NB4 (cell line): ENCODE measurements at places on chromosomes 2 and 18.

GRCh38 chr18:52216109-52216508 is 123.9 kb upstream of the DCC start:
- DNase-seq: no peak

DNA sequence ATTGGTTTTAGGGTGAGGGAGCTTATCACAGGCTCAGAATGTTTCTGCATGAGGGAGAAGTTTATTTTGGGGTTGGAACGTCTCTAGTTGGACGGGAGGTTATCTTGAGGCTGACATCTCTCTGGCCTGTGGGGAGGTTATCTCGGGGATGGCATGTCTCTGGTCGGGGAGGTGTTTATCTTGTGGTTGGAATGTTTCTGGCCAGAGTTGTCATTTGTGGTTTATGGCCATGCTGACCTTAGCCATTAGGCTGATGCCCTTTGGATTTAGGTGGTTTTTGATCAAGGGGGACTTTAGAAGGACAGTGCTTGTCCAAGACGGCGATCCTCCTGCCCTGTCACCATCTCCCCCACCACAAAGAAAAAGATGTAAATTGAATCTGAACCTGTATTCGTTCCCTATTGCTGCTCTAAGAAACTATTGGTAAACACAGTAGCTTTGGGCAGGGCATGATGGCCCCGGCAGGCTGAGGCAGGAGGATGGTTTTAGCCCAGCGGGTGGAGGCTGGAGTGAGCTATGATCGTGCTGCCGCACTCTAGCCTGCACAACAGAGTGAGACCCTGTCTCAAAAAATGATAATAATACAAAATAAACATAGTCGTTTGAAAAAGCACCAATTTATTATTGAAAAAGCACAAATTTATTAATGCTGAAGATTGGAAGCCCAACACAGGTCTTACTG is 17.8 kb upstream of the MPPE1 start:
- no peak for DNase-seq

DNA sequence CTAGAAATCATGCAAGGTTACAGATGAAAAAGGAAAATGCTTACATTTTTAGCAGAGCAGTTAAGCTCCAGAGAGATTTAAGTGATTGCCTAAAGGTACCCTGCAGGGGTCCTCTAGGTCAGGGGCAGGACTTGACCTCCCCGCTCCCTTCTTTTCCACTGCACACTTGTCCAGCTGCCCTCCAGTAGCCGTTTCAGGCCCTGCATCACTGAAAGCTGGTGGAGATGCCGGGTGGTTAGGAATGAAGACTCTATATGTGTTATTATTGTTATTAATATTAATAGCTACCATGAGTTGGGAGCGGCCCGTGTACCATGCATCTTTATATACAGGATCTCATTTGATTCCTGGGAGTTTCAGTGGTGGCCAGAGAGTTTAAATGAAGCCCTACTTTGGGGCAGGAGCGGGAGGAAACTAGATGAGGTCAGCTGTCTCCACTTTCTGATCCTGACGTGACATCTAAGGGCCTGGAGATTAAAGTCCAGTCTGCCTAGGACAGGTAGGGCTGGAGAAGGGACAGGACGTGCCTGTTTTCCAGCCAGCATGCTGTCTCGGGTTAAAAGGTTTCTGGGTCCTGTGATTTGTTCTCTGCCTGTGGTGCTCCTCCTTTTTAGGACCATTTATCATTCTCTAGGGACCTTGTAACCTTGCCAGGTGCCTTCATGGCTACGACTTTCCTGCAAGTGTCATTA is 2.1 kb downstream of the TMEM37 start:
- no peak for DNase-seq

DNA sequence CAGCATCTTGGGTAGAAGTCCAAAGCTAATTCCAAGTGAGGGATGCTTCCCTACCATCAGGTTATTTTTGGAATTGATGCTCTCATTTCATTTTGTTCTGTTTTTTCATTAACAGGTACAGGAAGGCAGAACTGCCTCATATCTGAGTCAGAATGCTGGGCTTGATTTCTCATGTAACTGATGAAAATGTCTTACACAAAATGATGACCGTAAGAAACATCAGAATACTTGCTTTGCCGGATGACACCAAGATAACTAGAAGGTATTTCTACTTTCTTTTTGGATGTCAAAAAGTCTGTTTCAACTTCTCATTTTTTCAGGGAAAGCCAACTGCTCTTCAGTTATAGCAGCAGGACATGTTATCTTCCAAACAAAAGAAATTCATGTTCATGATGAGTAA is 62.6 kb downstream of the ETAA1 start:
- no peak for DNase-seq

DNA sequence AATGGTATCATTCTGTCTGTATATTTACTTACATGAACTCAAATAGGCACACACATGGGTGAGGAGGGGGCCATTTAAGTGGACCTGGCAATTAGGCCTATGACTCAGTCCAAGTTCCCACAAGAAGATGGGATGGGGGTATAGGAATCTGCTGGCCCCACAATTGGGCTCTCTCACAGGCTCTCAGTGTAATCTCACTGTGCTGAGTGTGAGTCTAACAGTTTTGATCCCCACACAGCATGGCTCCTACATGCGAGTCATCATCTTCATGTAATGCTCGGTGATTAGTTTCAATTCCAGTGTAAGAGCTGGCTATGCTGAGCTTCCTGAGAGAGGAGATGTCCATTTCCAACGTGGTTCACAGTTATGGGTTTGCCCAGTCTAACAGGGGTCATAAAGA is 114.0 kb downstream of the GATA6 start:
- DNase-seq: no peak

DNA sequence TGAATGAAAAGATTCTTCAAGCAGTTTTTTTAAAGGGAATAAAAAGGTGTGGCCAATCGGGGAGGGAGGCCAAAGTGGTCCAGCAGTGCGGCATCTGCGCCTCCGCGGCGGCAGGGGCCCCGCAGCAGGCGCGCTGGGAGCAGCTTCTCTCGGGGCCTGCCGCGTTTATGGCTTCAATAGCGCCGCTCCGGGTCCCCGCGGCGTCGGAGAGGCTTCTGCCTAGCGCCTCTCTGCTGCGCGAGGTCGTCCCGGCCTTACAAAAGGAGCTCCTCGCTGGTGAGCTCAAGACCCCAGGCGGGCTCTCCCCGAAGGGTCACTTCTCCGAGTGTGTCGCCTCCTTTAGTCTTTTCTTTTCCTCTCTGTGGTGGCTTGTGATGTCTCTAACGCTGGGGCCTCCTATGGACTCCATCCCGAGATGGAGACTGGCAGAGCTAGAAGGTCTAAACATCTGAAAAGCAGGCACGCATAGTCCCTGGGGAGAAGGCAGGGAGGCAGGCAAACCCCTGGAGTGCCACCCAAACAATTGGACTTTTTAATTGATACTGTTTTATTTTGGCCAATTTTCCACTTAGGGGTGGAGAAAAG is 67.1 kb downstream of the SUMO1 start:
- peak; percentile 38 for DNase-seq

DNA sequence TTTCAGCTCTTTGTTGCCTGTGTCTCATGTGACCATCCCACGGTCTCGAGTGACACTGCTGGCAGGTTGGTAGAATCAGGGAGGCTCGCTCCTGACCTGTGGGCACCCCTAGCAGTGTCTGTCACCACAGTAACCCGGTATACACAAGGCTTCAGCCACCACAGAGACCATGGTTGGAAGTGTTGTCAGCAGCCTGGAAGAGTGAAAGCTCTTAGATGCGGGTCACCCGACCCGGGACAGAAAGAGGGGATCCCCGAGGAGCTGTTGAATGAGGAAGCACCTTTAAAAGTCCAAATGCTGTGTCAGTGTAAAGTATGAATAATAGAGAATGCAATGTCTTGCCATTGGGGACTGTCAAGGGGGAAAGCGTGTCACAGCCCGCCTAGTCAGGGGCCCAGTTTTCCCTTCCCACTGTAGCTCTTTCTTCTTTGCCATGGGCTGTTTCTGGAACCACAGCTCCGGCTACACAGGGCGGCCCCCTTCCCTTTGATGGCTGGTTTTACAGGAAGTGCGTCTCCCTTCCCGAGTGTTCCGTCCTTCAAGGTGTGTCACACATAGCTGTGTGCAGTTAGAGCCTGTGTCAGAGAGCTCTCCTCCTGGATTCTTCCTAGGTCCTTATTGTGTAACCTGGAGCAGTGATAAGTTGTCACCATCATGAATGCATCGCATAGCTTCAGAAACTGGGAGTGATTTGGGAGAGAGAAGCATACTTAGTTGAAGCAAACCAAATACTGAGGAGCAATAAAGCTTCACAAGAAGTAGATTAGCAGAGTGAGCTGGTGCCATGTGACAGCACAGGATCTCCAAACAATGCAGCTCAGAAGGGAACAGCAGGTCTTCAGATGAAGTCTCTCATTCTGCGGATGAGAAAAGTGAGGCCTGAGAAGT is 81.4 kb downstream of the MTCL1 start:
- peak; percentile 8 for DNase-seq

DNA sequence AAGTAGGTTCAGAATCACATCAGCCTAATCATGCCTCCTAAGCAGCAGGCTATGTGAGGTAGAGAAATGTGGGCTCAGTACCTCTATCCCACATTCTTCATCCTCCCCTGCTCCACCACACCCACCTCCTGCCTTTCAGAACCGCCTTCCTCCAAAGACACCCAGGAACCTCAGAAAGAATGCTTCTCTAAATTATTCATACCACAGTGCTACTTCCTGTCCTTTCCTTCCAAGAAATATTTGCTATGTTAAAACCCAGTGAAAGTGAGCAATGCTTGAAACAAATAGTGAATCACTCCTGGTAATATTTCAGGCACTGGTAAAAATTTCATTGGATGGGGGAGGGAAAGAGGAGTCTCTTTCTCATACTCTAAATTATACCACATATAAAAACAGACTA is 24.0 kb upstream of the CREB1 start:
- peak; percentile 33 for DNase-seq

- no peak for DNase-seq
Observed at GRCh38 chr2:64622443-64623241, 31.1 kb downstream of the SERTAD2 start.

- no peak for DNase-seq
Observed at GRCh38 chr2:163779970-163780597, 44.3 kb upstream of the FIGN start.

DNA sequence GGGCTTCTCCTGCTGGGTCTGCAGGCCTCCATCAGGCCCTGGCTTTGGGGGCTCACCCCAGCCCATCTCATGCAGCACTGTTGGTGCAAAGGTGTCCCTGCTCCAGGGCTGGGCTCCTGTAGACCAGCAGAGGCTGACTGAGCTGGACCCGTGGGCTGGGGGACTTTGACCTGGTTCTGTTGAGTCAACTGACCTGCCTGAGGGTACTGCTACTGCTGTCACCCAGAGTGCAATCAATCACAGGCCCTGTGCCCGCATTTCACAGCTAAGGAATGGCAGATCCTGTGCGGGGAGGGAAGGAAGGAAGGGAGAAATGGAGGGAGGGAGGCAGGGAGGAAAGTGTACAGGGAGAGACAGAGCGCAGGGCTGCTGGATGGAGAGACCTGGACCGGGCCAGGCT is 136.8 kb downstream of the TPO start:
- DNase-seq: no peak

- no peak for DNase-seq
Observed at GRCh38 chr2:112767693-112768330, 3.4 kb upstream of the CKAP2L start.

GRCh38 chr18:77103187-77103850 is 29.3 kb downstream of the MBP start:
- no peak for DNase-seq

DNA sequence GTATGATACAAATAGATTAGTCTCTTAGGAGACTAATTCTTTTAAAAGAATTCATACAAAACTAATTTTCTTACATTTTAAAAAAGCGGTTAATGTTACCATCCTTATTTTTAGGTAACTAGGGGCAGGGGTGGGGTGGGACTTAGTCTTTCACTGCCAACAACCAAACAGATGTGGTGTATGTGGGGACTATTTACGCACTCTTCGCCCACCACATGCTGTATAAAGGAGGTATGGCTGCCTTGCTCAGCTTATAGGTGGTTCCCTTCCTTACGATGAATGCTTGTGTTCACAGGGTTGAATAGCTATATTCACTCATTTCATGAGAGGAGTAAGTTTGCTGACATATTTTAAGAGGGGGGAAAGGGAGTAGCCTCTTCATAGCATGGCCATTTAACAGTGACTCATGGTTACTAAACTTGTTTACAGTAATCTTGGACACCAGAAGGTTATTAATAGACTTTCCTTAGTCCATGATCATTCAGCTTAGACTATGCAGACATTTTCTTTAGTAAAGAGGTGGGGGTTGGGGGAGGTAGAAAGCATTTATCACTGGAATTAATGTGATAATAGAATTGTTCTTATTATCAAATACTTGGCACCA is 61.8 kb downstream of the CAB39 start:
- DNase-seq: peak; percentile 47

DNA sequence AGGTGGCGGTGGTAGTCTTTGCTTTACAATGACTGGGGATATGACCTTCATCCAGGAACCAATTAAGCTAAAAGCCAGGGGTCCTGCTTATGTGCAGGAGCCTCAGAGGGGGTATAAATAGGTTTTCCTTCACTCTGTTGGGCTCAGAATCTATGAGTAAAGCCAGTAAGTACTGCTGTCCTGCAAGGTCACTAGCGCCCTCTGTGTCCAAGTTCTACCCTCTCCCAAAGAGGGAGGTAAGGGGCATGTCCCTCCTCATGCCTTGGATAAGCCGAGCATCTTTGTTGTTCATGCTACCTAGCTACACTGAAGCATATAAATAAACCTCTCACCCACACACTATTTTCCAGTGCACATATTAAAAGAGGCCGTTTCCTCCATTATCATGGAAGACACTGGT is 79.4 kb downstream of the SPRED2 start:
- peak; percentile 29 for DNase-seq

DNA sequence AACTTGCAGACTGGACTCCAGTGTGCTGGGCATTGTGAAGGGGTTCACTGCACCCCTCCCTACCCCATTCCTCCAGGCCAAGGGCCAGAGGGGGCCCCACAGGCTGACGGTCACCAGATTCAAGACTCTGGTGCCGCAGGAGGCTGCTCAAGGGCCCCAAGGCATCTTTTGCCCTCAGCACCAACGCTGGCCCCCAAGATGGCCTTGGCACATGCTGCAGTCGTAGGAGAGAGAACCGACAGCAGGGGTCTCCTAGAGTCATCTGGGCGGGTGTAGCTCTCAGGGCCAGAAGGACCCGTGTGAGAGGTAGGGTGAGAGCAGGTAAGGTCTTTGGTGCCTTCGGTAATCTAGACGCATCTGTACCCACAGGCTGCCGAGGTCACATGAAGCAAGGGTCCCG is 18.7 kb upstream of the ODC1 start:
- DNase-seq: no peak

- DNase-seq: peak; percentile 43
Observed at GRCh38 chr2:23760736-23761135, 166.2 kb downstream of the ATAD2B start.

GRCh38 chr2:96701636-96702035 is 38.2 kb downstream of the LMAN2L start:
- DNase-seq: no peak

GRCh38 chr2:195902857-195903256 is 165.8 kb downstream of the DNAH7 start:
- DNase-seq: no peak
